Adipocyte (in vitro differentiated cells): ENCODE measurements at places on chromosomes 5 and 9.
A peak's percentile ranks its signal among the peaks of the same experiment; 100 is the strongest.

GRCh38 chr9:120891245-120891883 lies 14.4 kb upstream of the PHF19 start:
- no peak for DNase-seq

GRCh38 chr5:150144246-150144801 lies 11.3 kb downstream of the PDGFRB start:
- peak; percentile 84 for DNase-seq

- DNase-seq, result no peak
Measured at GRCh38 chr9:77985996-77986395, 45.6 kb downstream of the GNAQ start.

- no peak for DNase-seq
Measured at GRCh38 chr5:157867751-157868387, 8.9 kb upstream of the CLINT1 start.
